ENCODE measurements at places on chromosomes 16 and 17. TPM values are rescaled to one million over a fixed set of nuclear protein-coding genes. Genes with fewer than 3 reads are reported as not detected.

DNA sequence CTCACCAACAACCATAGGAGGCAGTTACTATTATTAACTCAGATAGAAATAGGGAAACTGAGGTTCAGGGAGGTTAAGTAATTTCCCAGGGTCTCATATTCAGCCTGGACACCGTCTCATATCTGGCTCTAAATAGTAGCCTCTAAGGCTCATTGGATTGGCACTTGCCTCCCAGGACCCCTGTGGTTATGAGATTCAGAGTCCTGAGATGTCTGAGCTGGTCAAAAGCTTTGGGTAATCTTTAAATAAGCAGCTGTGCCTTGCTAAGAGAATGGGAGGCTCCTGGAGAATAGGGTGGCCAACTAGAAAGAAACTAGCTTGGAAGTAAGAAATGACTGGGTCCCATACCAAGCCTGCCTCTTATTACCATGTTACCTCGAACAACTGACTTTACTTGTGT is 50.3 kb upstream of the CRHR1 start:
- no peak for DNase-seq

DNA sequence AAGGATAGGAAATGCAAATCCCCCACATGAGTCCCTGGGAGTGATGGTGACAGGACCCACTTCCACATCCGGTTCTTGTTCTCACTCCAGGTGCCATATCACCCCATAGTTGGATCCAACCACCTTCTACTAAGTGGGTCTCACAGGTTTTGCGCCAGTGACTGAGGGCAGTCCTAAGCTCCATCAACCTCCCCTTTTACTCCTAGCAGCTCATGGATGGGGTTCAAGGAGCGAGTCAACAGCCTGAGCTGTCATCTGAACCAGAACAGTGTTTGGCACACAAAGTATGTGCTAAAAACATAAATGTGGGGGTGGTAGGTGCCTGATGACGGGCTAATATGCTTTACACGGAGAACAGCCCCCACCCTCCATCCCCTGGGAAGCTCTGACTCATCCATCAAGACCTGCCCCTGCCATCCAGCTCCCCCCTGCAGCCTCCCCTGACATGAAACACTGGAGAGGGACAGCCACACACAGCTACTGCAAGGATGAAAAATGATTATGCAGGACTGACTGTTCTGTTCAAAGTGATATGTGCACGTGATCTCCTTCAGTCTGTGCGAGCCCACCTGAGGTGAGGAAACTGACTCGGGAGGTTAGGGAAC is 143.2 kb upstream of the CDH5 start:
- DNase-seq = no peak

GRCh38 chr17:35740997-35741931 is 9.8 kb downstream of the RASL10B start:
- DNase-seq = no peak

- no peak for DNase-seq
These were observed 75.2 kb downstream of the WWP2 start for GRCh38 chr16:69837380-69837779.

DNA sequence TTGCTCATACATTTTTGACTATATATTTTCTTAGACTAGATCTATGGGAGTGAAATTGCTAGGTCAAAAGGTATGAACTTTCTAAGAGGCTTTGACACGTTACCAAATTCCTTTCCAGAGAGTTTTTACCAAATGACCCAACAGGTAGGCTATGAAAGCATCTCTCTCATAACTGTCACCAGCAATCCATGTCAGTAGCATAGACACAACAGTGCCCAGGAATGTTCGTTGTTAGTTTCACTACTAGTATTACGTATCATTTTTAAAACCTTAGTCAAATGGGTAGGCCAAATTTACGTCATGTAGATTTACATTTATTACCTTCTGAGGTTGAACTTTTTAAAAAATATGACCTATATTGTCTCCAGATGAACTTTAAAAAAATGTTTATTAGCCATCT is 66.8 kb downstream of the MARCHF10 start:
- DNase-seq = no peak

- DNase-seq = no peak
These were observed 97.3 kb upstream of the NETO2 start for GRCh38 chr16:47241061-47241460.

GRCh38 chr16:86442703-86443102 is 67.6 kb upstream of the FOXF1 start:
- no peak for DNase-seq

DNA sequence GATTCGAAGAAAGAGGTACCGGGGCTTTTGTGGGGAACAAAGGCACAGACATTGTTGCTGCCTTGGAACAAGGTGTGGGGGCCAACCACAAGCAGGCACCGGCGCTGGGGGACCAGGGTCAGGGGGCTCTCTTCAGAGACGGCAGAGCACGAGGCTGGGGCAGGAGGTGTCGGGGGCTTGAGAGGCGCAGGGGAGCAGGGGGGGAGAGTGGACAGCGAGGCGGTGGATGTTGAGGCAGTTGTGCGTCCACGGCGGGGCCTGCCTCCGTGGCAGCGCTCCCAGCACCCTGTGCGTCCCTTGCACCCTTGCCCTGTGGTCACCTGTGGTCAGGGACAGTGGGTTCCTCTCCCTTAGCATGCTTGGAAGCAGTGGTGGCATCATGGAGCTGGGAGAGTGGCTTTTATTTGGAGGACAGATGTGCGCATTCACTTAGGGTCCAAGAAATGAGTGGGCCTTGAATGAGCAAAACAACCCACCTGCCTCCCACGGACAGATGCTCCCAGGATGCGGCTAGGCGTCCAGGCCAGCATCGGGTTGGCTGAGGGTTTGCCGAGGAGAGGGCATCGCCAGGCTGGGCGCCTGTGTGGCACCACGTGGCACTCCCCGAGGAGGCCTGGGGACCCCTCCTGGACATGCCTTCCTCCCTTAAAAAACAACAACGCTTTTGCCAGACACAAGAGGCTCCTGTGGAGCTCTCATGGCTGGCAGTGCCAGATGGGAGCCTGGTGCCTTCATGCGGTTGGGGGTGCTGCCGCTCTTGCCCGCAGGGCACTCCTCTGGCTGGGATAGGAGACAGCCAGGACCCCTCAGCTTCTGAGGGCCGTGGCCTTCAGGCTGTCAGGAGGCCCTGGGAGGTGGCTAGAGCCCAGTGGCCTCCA is 113.0 kb downstream of the BANP start:
- no peak for DNase-seq

DNA sequence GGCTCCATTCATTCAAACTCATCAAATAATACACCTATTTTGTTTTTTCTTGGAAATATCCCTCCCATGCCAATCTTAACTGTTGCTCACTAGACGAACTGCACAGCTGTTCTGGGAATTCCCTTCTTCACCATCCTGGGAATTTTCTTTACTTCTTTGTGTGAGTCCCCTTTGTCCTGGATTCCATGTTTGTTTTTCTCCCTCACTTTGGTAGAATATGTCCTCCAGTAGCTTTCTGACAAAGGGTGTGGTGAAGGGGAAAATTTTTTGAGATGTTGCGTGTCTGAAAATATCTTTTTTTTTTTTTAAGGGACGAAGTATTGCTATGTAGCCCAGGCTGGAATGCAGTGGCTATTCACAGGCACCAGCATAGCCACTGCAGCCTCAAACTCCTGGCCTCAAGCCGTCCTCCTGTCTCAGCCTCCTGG is 17.2 kb upstream of the UTP6 start:
- no peak for DNase-seq

- no peak for DNase-seq
These were observed 75.7 kb downstream of the NXN start for GRCh38 chr17:903691-904481.

DNA sequence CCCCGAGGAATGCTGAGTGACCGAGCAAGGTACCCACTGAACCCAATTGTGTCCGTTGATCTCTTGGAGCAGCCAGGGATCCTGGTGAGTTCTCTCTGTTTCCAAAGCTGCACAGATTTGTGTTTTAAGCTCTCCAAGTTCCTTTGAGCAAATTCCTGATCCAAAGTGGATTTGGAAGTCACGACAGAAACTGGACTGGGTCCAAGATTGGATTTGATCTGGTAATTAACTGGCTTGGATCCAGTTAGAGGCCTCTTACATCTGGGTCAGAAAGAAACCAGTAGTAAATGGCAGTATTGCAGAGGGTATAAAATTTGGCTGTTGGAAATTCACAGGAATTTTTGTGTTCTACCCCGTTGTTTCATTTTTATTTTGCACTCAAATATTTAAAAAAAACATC is 119.5 kb downstream of the PMP22 start:
- DNase-seq = no peak

- DNase-seq = no peak
These were observed 6.1 kb downstream of the OR1A1 start for GRCh38 chr17:3213587-3213986.

DNA sequence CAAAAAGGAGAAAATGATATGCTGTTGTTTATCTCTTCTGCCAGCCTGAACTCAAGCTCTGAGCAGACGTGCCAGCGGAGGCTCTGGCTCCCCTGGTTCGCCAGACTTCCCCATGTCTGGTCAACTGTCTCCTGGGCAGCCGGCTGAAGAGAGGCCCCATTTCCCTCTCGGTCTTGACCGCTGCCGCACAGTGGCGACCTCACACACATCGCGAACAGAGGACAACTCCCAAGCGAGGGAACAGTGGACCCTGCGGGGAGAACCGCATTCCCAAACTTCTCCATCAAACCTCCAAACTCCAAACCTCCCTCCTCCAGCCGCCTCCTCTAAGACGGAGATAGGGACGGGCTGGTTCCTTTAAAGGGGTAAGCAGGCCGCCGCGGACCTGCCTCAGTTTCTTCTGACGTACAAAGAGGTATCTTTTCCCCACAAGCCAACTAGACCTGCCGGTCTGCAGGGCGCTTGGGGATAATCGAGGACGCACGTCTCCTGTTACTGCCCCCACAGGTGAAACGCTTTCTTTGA is 24.9 kb upstream of the RFFL start:
- no peak for DNase-seq

DNA sequence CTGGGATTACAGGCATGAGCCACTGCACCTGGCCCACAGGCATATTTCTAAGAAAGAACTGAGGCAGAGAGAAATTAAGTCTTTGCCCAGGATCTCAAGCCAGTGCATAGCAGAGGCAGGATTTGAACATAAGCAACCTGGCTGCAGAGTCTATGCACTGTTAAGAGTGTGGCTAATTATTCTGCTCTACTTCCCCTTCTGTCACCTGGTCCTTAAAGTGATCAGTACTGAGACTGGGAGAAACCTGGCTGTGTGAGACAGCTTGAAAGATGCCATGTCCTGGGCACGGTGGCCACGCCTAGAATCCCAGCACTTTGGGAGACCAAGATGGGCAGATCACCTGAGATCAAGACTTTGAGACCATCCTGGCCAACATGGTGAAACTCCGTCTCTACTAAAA is 58.1 kb downstream of the IQCK start:
- DNase-seq = no peak

DNA sequence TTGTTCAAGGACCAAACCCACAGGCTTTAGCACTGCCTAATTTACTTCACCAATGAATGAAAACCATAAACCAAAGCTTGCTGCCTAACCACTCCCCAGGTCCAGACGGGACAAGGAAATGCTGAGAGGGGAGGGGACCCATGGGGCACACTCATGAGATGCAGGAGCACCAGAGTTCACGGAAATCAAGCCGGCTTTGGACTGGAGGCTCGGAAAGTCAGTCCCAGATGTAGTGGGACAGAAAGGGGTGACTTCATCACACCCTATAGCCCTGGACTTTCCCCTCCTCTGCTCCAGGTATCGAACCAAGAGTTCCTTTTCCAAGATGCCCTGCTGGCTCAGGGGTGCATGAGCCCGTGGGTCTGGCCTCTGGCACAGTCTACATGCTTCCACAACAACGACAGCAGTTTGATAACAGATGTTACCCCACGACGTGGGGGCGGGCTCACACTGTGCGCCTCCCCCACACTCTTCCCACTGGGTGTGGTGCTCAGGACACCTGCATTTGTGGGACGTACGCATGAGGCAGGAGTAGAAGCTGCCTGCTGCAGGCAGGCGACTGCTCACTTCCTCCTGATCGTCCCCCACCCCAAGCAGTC is 63.2 kb downstream of the AMFR start:
- no peak for DNase-seq

- DNase-seq = no peak
These were observed 5.9 kb upstream of the CORO6 start for GRCh38 chr17:29628644-29629043.

GRCh38 chr17:6555331-6556120 is 829 bp downstream of the PITPNM3 start:
- DNase-seq = no peak

DNA sequence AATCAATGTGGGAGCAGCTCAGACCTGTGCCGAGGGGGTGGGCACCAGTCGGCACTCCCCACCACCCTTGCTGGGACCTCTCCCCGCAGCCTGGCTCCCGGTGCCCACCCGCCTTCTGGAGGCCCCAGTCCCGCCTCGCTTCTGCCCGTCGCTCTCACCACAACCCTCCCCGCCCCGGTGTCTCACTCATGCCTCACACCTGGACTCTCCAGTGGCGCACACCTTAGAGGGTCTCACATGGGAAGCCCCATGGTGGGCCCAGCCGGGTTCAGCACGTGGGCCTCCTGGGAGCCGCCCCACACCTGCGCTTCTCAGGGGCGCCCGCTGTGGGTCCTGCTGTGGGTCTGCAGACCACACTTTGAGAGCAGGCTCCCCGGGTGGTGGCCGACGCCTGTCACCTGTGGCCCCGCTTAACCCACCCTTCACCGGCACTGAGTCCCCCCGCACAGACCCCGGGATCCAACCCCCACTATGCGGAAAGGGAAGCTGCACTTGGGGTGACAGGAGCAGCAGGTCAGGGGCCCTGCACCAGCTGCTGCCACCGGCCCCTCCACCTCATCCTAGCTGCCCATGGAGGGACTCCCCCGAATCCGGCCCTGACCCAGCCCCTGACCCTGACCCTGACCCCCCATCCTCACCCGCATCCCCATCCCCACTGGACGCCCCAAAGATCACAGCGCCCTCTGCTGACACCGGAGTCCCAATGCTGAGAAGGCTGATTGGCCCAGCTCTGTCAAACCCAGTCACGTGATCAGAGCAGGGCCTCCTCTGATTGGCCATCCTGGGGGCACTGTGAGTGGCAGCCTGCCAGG is 27.4 kb upstream of the SLC38A10 start:
- no peak for DNase-seq

GRCh38 chr17:64496348-64496785 is 487 bp downstream of the POLG2 start:
- DNase-seq = no peak

- no peak for DNase-seq
These were observed 35.1 kb upstream of the CD300E start for GRCh38 chr17:74658620-74659019.

Gene SLC52A1
- 0.07 TPM for total RNA-seq

Gene PYCARD
- 81.8 TPM for total RNA-seq

Gene MED31
- 17.6 TPM for total RNA-seq

Gene NHLRC4
- 0.71 TPM for total RNA-seq

Gene KDM8
- total RNA-seq = 2.4 TPM

Gene GPR179
- total RNA-seq = not detected

Gene KRT39
- total RNA-seq = not detected

Gene FOXL1
- 1.7 TPM for total RNA-seq

Gene IRX5
- 0.99 TPM for total RNA-seq

Measured in pulmonary artery endothelial cell (primary cell).